Activated CD4-positive, alpha-beta memory T cell treated with anti-CD3 and anti-CD28 coated beads for 36 hours (primary cell): ENCODE measurements at places on chromosomes 5 and 9.

DNA sequence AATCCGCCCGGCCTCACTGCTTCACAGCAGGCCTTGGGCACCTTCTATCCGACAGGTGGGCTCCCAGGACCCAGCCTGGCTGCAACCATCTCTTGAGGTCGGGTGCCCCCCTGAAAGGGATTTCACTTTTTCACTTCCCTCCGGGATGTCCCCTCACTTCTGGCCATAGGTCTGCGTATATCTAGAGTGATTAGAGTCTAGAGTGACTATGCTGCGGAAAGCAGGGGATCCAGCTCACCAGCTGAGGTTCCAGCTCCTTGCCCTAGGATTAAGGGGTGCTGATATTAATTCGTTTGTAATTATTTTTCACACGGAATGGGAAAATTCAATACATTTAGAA, 3.1 kb downstream of the DMRT2 start:
- no peak for DNase-seq

GRCh38 chr5:115543365-115544042, 1.1 kb downstream of the FEM1C start:
- DNase-seq: peak; percentile 64

GRCh38 chr9:101139082-101139481, 110.6 kb downstream of the PLPPR1 start:
- no peak for DNase-seq

DNA sequence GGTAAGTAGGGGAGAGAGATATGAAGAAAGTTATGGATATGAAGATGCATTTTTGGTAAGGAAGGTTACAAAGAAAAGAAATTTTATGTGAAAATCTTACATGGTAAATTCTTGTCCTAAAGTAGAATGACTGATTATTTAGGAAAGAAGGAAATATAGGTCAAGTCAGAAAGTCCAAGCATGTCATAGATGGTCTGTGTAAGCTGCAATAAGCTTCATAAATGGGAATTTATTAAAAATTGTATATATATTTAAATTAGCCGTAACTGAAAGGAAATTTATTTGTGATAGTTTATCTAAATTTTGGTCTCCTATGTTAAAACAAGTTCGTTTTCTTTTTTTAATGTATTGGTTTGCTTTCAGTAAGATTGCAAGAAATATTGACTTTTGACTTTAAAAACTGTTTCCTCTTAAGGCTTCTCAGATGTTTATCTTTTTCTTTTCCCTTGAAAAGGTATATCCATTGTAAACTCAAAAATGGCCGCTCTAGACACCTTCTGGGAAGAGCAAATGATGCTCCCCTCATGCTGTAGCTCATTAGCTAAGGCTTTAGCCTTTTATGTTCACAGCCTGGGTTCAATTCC, 46.8 kb upstream of the HAPLN1 start:
- no peak for DNase-seq

- no peak for DNase-seq
Measured at GRCh38 chr5:150589862-150590601, 50.4 kb upstream of the SYNPO start.

DNA sequence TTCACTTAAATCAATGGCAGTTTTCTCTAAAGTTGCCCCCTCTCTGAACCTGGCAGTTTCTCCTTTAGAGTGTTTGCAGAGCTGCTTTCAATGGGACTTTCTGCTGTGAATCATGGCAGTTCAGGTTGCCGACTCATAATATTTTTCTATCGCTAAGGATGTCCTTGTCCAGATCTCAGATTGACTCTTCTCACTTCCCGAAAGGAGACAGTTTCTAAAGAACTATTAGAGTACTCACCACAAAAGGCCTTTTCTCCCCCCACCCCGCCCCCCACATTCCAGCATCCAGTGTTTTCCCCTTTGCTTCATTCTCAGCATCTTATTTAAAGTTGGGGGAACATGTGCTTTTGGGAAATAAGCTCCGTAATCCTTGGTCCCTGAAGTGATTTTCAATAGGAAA, 443.5 kb upstream of the KLF4 start:
- no peak for DNase-seq
